ENCODE measurements at places on chromosomes 3 and 15.

GRCh38 chr3:183430325-183430957 is 2.0 kb upstream of the MCF2L2 start:
- no peak for DNase-seq

GRCh38 chr15:63146684-63147083 is 10.6 kb downstream of the RPS27L start:
- DNase-seq = no peak

DNA sequence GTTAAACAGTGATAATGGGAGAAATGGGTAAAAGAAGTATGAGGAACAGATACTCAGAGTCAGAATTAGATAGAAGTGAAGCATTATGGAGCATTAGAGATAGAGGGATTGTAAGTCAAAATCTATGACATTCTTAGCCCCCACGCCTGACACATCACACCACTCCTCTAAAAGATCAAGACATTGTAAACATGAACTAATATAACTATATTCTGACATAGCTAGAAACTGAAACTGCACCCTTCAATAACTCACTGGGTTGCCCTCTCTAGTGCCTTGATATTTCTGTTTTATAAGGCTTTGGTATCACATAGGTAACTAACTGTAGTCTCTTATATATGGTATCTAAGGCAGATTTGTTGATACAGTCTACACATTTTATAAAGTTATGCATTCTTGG is 684.3 kb upstream of the DPPA4 start:
- DNase-seq = no peak

DNA sequence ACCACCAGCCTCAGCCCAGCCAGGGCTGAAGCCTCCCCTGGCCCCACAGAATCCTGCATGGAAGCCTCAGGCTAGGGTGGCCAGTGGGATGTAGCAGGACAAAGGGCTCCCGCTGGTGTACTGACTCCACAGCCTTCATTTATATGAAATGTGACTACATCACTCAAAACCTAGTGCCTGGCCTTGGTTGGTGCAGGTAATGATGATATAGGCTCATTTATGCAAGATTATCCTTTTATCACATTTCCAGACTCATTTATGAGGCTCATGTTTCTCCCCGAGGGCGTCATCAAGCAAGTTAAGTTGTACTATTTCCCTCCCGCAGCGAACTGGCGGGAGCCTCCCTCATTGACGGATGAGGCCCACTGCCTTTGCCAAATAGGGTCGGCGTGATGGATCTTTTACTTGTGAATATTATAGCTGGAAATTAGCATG is 179.1 kb upstream of the SMAD3 start:
- no peak for DNase-seq

- DNase-seq = no peak
Measured at GRCh38 chr3:143054011-143054410, 52.6 kb downstream of the U2SURP start.

DNA sequence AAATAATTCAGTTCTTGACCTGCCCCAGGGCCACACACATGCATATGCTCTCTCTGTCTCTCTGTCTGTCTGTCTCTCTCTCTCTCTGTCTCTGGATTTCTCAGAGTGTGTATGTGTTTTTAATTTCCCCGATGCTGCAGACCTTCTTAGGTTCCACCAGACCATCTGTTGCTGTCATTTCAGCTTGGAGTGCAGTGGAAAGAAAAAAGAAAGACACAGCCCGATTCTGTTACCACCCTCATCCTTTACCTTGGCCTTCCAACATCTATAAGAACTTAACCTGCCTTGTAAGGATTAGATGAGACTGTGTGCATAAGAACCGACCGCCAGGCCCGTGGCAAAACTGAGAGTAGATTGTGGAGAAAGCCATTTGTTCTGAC is 9.7 kb upstream of the PGPEP1L start:
- no peak for DNase-seq

DNA sequence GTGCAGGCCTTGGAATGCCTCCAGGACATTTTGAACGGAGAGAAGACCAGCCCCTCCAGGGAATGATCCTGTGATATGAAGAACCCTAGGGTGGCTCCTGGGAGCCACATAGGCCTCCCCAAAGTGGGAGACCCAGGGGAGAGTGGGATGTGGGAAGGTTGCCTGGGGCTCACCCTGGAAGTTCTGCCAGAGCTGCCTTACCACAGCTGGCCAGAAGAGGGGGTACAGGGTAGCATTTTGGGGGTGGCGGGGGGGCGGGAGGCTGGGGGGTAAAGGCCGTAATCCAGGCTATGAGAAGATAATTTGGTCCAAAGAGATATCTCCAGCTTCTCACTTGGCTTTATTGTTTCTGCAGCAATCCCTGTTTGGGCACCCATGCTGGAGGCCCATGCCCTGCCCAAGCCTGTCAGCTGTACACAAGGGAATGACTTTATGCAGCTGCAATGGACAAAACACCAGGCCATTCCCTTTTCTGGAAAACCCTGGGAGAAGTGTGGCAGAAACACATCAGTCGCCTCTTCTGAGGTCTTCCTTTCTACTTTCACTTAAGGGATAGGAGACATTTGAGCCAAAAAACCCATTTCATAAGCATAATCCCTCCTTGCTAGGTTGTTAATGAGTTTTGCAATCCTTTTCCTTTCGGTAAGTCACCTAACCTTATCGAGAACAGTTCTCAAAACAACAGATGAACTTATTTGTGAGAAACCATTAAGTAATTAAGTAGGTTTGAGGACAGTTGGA is 11.0 kb upstream of the MUSTN1 start:
- no peak for DNase-seq

DNA sequence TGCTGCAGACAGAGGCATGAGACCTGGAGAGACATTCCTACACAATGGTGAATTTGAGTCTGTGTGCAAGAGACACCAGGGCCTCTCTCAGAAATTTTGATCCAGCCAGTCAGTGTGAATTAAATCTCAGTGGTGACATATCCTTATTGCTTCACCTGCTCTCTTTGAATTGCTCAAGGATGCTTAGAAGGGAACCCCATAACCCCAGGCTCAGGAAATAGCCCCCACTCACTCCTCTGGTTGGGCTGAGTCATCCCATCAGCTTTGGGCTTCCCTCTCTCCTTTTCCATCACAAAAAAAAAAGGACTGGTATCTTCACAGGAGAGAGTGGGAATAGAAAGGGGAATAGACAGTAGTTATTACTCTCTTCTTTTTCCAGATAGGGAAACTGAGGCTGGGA is 33.0 kb upstream of the LARS2 start:
- no peak for DNase-seq

DNA sequence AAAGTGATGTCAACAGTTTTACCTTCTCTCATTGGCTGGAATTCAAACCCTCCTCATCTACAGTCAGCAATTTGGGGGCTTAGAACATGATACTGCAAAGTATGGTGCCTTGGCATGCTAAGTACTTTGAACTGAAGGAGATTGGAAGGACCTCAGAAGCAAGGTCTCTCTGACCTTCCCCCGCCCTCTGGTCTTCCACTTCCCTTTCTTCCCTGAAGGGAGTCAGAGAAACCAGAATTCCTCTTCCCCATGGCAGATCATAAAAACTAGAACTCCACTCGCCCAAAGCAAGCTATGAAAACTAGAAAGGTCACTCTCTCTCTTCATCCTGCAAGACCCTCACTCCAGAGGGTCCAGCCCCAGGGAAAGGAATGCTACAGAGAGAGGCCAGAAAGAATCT is 64.2 kb downstream of the CD200R1L start:
- no peak for DNase-seq

DNA sequence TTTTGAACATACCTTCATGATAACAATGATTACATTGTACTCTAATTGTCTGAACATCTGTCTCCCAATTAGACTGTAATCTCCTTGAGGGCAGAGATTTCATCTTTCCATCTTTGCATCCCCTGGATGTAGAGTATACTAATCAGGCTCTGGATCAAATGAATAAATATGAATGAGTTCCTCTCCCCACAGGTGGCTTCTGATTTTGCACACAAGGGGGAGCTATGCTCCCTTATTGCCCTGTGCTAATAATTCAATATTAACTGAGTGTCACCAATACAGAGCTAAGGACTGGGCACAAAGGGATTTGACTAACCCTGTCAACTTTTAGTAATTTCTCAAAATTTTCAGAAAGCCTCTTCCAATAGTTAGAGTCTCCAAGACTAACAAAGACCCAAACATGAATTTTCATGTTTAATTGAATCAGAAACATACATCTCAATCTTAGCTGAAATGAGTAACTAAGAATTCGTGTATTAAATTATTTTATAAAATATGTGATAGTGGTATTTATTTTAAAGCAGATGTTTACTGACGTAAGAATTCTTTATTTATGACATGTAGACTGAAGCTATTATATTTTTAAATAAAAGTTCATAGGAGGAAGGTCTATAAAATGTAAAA is 3.0 kb downstream of the DUOXA1 start:
- no peak for DNase-seq

- DNase-seq = no peak
Measured at GRCh38 chr3:187520027-187520945, 149.9 kb downstream of the SST start.

DNA sequence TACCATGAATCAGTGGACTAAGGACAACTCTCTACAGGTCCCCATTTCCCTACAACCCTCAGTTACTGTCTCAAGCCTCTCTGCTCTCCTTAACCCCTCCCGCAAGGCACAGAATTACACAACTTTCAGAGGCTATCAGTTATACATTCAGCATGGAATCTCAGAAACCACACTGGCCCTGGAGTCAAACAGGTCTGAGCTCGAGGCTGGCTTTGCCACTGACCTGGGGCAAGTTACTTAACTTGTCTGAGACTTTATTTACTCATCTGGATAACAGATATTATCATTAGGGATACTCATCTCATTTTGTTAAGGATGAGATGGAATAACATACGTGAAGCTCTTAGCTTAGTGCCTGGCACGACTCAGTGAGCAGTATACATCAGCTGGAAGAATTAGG is 95.2 kb downstream of the WDR76 start:
- DNase-seq = no peak

DNA sequence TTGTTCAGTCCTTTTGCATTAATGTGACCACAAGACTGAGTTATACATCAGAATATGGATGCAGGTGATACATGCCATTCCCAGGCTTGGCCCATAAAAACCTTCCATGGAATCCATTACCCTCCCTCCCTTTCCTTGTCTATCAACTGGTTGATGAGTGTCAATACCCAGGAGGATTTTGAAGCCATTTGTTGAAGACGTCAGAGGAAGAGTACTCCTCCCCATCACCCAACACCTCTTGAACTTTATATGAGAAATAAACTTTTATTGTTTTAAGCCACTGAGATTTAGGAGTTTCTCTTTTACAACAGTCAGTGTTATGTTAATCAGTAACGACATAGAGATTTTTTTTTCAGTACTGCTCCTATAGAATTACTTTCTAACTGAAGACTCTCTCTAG is 55.5 kb downstream of the P3H2 start:
- DNase-seq = no peak
